ENCODE measurements at places on chromosomes 2 and 18.

DNA sequence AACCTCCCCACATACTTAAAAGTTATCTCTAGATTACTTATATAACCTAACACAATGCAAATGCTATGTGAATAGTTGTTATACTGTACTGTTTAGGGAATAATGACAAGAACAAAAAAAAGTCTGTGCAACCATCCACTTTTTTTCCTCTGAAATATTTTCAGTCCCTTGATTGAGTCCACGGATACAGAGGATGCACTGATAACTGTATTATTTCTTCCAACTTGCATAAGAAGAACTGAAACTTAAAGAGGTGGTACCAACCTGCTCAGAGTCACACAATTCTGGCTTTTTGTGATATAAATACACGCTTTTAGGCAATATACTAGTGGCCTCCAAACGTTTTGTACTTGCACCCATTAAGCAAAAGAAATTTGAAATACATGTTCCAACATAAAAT lies 1.4 kb downstream of the SMC6 start:
- DNase-seq = no peak

GRCh38 chr2:239929504-239929903 lies 95.6 kb downstream of the NDUFA10 start:
- DNase-seq = no peak

DNA sequence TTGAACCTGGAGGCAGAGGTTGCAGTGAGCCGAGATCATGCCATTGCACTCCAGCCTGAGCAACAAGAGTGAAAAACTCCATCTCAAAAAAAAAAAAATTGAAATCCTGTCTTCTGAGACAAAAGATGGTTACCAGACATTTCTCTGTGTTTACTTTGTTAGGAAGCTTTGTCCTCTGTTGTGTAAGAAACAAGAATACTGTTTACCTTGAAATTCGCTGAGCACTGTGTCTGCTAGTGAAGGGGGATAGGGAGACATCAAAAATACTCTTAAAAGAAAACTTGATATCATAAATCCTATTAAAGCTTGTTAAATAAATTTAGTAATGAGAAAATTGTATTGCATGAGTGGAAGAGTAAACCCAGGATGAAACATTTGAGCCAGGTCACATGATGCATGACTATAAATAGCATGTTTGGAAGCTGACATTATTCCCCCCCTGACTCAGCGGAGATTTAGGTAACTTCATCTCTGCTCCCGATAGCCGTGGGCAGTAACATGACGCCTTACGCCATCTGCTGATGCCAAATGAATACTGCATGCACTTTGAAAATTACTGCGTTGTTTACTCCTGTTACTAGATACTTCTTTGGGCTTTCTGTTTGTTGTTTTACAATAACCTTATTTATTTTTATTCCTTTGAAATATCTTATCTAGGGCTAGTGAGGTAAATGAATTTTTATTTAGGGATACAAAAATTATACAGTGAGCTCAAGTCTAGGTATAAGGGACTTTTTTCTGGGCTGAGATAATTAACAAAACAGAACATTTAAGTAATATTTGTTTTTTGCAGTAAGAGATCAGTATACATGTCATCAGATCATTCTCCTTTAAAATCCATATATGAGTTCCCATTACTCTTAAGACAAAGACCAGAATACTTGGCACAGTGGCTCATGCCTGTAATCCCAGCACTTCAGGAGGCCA lies 134.9 kb downstream of the MAP3K20 start:
- DNase-seq = peak; percentile 72

DNA sequence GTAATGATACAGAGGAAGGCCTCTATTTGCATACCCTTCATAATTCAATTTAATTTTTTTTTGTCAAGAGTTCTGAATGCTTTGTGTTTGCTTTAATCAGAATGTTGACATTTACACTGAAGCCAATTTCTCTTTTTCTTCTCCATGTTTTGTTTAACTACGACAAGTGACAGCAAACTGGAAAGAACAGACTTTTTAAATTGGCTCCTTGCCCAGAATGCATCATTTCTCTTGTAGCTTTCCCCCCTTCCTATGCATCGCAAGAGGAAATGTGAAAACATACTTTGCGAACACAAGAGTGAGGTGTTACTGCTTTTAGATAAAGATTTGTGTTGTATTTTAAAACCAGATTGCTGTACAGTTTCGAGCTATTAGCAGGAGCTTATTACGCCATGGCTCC lies 955.2 kb upstream of the CELF4 start:
- DNase-seq = no peak

DNA sequence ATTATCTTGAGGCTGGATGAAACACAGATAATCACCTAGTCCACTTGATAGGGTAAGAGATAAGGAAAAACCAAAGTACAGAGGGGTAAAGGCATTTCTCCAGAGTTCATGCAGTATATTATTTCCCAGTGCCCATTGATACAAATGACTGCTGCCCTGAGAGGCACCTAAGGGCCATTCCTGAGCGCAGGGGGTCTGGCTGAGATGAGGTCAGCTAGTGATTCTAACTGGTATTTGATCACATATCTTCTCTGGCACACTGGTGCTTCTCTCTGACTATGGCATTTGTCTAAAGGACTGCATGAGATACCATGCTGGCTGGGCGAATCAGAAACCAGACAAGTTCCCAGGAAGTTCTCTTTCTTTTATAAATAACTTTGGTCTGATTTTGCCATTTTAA lies 73.3 kb upstream of the TFCP2L1 start:
- no peak for DNase-seq

DNA sequence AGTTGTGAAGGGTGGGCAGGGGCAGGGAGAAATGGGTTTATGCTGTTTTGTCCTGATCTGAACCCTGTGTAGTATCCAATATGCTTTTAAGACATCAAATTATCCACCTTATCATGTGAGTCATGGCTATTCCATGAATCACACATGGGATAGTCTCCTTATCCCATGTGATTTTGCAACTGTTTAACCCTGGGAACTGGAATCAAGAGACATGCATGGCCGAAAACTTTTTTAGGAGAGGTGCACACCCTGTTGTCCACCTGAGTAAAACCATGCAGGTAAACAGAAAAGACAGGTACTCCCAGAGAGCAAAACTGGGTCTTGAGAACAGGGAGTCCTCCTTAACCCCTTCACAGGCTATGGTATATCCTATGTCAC lies 490.6 kb upstream of the HS6ST1 start:
- DNase-seq = peak; percentile 85

- no peak for DNase-seq
Measured at GRCh38 chr2:16080516-16080915, 140.2 kb downstream of the MYCN start.

GRCh38 chr2:160064916-160065315 lies 2.5 kb upstream of the PLA2R1 start:
- DNase-seq = no peak

DNA sequence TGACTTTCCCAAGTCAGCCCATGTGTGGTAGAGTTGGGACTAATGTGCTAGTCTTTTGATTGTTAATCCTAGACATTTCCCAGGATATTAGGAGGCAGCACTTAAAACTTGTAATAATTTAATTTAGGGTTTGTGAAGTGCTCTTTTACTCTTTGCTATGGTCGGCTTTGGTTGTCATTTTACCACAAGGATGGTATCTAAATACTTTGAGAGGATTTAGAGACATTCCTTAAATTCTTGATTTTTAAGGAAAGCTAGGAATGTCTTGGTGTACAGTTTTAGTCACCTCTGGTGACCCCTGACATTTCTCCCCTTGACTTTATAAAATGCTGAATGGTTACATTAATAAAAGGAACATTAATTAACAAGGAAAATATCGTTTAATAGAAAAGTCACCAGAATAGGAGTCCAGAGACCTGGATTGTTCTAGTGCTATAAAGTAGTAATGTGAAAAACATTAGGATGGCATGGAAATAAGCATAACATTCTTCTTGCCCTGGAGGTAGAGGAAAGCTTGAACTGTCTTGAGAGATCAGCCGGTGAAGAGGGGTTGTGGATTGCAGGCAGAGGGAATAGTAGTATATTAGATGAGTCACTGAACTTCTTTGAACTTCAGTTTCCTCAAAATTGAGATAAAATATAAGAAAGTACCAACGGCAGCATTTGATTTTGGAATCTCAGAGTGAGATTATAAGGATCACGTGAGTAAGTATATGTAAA lies 209.2 kb downstream of the MCFD2 start:
- DNase-seq = no peak

- no peak for DNase-seq
Measured at GRCh38 chr2:120316528-120317179, 29.3 kb upstream of the INHBB start.

DNA sequence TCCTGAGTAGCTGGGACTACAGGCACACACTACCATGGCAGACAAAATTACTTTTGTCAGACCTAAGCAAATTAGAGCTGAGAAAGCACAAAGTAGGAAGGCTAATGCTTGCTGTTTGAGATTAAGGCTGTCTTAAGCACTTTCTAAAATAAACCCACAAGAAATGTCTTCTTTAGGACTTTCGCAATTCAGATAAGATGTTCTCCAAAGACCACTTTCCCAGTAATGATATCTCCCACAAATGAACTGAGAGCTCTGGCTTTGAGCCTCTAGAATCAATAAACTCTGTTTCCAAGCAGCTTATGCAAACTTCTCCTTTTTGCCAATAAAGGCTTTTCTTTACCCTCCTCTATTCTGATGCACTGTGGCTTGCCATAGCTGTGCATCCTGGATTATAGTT lies 32.0 kb upstream of the GALNT1 start:
- no peak for DNase-seq

- no peak for DNase-seq
Measured at GRCh38 chr2:9488583-9489547, 14.5 kb downstream of the IAH1 start.

DNA sequence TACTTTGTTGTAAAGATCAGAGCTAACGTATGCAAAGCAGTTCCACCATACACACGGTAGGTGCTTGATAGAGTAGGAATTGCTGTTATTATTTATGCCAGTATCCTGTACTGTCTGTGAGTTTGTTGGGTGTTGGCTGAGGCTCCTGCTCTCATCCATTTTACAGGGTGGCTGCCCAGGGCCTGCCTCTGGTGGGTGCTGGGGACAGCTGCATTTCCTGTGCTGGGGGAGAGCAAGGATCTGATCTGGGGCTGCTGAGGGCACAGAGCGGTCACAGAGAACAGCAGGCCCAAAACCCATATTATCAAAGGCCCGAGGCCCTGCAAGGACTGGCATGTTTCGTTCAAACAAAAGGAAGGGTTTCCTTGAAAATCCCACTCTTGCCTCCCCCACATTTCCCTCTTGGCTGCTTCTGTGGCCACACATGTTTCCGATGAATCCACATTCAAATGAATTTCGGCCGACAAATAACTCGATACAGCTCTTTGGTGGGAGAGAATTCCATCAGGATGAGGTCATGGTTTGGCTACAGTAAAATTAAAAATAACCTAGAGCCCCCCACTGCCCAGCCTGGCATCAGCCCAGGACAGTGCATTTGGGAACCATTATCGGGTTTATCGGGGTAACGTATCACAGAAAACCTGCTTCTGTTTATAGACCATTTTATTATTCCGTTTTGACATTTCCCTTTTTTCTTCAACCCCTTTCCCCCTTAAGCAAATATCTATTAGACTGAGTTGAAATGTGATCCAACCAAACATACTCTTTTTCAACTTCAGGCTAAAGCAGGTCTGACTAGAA lies 143.4 kb downstream of the CYRIA start:
- DNase-seq = no peak

GRCh38 chr18:3451183-3451988 lies 1.4 kb downstream of the TGIF1 start:
- peak; percentile 58 for DNase-seq

DNA sequence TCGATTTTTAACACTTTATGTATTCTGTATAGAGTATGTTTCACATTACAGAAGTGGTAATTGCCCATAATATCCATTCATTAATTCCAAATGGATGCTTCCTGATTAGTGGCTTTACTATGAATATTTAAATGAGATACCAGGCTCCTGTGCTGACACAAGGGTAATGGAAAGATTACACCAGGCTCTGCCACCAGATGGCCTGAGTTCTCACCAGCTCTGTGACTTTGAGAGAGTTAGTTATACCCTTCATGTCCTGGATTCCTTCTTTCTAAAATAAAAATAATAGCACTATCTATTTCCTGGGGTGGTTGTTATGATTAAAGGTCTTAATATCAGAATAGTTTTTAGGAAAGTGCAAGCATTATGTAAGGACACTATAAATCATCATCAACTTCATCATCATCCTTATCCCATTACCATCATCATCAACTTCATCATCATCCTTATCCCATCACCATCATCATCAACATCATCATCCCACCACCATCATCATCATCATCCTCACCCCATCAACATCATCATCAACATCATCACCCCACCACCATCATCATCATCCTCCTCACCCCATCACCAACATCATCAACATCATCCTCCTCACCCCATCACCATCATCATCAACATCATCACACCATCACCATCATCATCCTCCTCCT lies 151.8 kb downstream of the DNER start:
- no peak for DNase-seq

DNA sequence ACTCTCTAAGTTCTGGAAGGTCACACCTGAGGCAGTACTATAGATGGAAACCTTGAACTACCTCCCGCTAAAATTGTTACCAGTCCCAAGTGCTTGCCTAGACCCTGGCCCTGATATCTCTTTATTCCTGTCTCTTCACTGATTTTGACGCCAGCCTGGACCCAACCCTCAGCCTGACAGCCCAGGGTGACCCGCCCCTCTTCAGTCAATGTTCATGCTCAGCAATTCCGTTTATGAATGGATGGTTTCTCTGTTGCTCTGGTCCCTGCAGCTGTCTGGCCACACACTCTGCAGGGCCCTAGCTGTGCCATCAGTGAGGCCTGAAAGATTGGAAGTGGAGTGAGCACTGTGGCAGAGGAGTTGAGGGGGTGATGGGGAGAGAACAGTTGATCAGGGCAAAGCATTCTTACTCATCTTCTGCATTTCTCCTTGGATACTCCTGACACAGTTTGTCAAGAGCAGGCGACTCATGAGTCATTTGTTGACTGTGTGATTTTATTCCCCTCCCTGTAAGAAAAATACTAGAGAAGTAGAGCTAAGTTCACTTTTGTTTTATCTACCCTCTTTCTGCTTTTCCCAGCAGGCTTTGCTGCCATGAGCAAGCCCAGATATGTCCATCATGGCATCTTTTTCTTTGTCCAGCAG lies 46.0 kb downstream of the NPAS2 start:
- DNase-seq = peak; percentile 36

DNA sequence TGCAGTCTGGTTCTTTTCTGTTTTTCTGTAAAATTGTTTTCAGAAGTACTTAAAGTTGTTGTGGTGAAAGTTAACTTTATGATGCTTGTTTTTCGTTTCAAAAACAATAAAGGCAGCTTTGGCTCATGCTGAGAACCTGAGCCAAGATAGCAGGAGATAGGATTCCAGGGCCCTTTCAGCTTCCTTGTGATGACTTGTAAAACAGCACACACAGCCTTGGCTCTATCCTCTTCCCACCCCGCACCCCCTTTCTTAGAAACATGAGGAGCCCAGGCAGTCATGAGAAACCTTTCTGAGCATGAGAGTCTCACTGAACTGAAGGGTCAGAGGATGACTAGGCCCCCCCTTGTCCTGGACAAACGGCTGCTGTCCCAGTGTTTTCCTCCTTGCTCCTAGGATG lies 12.4 kb upstream of the CHRNA1 start:
- no peak for DNase-seq

- DNase-seq = no peak
Measured at GRCh38 chr2:182818501-182818900, 47.9 kb downstream of the FRZB start.

- DNase-seq = no peak
Measured at GRCh38 chr2:216104691-216105090, 4.5 kb upstream of the XRCC5 start.

All from foreskin keratinocyte (primary cell).